ENCODE measurements at places on chromosomes 5 and 9.

GRCh38 chr5:77463905-77464304 lies 28.2 kb downstream of the WDR41 start:
- DNase-seq = peak; percentile 18

GRCh38 chr5:96859375-96859774 lies 16.9 kb upstream of the ERAP2 start:
- no peak for DNase-seq

DNA sequence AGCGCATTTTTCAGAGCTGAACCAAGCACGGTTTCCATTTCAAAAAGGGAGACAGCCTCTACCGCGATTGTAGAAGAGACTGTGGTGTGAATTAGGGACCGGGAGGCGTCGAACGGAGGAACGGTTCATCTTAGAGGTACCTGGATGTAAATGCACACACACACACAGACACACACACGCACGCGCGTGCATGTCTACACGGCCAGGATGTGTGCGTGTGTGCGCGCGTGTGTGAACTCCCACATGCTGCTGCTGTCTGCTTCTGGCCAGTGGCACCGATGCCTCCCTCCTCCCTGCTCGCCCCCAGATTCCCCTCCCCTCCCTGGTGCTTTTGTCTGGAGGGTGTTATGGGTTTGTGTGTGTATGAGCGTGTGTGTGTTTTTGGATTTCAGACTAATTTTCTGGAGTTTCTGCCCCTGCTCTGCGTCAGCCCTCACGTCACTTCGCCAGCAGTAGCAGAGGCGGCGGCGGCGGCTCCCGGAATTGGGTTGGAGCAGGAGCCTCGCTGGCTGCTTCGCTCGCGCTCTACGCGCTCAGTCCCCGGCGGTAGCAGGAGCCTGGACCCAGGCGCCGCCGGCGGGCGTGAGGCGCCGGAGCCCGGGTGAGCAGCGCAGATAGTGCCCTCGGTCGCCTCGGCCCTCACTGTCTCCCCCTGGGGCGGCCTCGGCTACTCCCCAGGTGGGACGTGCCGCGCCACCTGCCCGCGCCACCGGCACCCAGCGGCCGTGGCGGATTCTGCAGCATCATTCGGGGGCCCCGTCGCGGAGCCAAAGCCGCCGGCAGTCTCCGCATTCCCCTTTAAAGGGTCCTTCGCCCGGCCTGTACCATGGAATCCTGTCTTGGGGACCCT lies at the start of gene NTRK2:
TSS of gene NTRK2 (plus strand) at position 442 of the 850 bp plus-strand sequence. CDS start 1,020 bp downstream, outside the sequence.
- peak; percentile 11 for DNase-seq

GRCh38 chr5:127076315-127077129 lies 3.2 kb upstream of the C5orf63 start:
- peak; percentile 51 for DNase-seq

- DNase-seq = no peak
These were observed 29.8 kb downstream of the MRRF start for GRCh38 chr9:122294531-122294930.

DNA sequence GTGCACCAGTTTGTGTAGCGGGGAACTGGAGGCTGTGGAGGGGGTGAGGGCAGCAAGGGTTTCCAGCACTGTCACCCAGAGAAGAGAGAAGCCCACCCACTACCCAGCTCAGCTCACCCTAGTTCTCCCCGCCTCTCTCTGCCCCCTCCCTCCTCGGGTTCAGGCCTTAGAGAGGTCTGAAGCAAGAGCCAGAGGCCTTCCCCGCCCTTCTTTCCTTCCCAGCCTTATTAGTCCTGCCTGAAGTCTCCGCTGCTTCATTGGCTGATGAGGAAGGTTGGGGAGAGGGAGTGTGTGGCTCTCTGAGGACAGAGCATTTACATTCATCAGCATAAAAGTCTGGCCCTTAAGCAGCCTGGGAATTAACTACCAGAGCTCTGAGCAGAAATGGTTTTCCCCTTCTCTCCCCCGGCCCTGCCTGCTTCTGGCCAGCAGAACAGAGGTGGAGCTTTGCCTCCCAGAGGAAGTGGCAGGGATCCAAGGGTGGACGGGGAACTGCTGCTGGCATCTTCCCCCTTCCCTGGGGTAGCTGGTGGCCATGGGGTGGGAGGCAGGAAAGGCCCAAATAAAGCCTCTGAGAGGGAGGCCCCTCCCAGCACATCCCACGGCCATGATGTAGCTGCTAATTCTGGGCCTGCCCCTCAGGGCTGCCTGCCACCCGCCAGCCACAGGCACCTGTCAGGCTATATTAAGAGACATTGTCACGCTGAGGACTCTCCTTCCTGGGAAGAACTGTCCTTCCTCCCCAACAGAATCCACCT lies 4.1 kb downstream of the DNAJB5 start:
- peak; percentile 80 for DNase-seq

Measured in fibroblast of the aortic adventitia (primary cell).